ENCODE measurements at places on chromosomes 13 and 19.
A peak's percentile ranks its signal among the peaks of the same experiment; 100 is the strongest.

DNA sequence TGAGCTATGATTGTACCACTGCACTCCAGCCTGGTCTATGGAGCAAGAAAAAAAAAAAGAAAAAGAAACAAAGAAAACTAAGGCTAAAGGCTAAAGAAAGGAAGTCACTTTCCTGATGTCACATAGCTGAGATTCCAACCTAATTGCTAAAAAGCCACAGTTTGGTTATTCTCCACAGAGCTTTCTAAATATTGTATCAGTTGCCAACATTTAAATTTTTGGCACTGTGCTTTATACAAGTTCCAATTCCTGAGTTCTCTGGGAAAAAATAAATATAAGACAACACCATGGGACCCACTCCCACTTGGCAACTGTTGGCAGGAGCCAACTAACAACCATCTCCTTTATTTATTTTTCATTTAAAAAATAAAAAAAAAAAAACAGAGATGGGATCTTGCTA, 11.2 kb upstream of the LYPD3 start:
- DNase-seq, result peak; percentile 87

GRCh38 chr13:94057618-94058186, 421.8 kb downstream of the DCT start:
- DNase-seq, result no peak

- no peak for DNase-seq
Measured at GRCh38 chr19:6733338-6734095, 3.9 kb downstream of the GPR108 start.

DNA sequence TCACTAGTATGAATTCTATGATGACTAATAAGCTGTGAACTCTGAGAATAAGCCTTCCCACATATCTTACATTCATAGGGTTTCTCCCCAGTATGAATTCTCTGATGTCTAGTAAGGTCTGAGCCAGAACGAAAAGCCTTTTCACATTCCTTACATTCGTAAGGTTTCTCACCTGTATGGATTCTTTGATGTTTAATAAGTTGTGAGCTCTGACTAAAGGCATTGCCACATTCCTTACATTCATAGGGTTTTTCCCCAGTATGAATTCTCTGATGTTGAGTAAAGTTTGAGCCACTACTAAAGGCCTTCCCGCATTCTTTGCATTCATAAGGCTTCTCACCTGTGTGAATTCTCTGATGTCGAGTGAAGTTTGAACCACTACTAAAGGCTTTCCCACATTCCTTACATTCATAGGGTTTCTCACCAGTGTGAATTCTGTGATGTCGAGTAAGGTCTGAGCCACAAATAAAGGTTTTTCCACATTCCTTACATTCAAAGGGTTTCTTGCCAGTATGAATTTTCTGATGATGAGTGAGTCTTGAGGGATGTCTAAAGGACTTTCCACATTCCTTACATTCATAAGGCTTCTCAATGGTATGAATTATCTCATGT, 30.7 kb upstream of the ZFP82 start:
- DNase-seq, result no peak

- DNase-seq, result no peak
Measured at GRCh38 chr19:32498648-32499200, 82.3 kb upstream of the PDCD5 start.

DNA sequence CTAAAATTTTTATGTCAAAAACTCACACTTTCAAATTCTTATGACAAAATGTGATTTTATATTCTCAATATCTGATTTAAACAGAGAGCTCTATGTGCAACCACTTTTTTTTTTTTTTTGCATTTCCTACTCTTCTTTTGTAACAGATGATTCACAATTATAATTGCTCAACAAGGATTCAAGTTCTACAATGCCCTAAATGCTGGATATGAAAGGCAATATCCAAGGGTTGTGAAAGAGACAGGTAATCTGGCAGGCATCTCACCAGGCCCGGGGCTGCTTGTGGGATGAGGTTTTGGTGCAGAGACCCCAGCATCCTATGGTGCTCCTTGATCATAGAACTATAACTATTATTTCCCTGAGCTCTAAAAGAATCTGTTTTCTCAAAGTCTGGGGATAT, 363.6 kb upstream of the NBEA start:
- no peak for DNase-seq

- DNase-seq, result no peak
Measured at GRCh38 chr13:105097521-105097920, 1437.9 kb downstream of the EFNB2 start.

DNA sequence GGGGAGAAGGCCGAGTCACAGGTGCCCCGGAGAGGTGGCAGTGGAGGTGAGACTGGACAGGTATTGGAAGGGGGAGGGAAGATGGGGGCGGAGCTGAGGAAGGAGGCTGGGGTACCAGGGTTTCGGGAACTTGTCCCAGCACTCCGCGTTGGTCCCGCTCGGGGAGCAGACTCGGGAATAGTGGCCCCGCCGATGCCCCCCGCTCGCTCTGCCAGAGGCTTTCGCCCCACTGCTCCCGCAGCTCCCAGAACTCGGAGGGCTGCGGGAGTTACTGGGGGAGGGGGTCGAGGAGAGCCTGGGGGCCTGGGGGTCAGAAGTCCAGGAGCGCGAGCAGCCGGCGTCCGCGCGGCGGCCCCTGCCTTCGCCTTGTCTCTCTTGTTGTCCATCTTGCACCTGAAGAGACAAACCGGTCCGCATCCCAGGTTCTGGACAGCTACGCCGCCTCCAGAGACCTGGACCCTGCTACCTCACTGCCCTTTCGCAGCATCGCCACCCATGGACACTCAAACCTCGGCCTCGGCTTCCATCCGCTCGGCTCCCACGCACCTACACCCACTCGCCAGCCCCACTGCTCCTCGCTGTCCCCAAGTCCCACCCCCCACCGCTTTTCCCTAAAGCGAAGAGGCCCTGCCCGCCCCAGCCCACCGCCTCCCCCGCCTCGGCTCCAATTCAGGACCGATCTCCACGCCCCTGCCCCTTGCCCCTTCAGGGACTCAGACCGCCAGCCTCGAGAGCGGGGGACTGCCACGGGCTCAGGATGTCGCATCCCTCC, 700 bp downstream of the PRR36 start:
- DNase-seq, result no peak

- no peak for DNase-seq
Measured at GRCh38 chr19:28401739-28402424, 811.1 kb downstream of the UQCRFS1 start.

DNA sequence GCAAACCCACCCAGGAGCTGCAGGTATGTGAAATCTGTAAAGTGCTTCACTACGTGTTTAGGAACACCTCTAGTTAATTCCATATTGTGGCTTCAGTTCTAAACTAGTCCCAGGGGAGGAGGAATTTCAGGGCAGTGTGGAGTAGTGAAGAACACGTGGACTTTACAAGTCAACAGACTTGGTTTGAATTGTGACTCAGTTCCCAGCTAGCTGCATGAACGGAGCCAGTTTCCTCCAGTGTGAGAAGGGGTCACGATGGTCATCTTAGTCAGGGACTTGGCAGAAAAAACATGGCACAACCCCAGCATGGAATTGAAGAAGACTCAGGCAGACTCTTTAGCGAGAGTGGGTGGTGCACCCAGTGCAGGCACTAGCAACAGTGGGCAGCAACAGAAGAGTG, 175.7 kb upstream of the UBL3 start:
- peak; percentile 84 for DNase-seq

DNA sequence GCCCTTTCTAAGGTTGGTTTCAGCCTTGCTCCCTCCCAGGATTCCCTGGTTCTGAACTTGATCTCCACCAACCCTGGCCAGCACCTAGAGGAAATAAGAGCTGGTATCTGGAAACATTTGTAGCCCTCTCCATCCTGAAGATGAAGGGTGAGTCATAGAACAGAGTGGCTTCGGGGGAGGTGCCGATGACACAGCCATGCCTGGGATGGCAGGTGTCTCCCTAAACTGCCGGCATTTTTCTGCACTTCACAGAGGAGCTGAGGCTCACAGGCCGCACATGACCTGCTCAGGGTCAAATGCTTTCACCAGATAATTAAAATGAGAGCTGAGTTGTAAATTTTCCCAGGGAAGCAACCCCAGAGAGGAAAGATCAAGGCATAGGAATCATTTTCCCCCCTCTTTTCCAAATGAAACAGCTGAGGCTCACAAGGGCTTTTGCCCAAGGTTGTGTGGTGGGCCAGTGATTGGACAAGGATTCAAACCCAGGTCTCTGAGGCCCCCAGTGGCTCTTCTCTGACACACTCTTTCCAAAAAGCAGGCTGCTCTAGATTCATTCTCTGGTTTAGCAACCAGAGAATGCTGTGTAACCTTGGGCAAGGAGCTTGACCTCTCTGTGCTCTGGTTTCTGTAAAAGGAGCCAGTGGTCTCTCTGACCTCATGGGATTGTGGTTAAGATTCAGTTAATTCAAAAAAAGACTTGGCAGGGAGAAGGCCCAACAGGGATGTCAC, 1.2 kb upstream of the SLC25A42 start:
- DNase-seq, result peak; percentile 18

GRCh38 chr13:75339635-75340374, 142.2 kb downstream of the TBC1D4 start:
- no peak for DNase-seq

DNA sequence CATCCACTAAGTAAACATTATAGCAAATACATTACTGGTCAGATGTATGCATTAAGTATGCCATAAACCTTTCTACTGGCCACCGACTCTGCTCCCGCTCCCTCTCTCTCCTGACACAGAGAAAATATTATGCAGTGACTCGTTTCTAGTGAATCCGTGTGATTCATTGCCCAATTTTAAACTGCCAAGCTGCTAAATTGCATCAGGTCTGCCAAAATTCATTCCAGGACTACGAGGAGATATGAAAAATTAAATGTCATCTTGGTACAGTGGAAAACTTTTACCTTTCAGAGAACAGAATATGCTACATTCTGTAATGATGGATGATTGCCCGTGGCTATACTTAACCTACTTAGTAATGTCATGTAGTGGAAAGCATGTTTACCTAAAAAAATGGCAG, 368.8 kb upstream of the TSHZ3 start:
- peak; percentile 56 for DNase-seq

GRCh38 chr13:108833531-108833930, 204.1 kb downstream of the MYO16 start:
- no peak for DNase-seq

DNA sequence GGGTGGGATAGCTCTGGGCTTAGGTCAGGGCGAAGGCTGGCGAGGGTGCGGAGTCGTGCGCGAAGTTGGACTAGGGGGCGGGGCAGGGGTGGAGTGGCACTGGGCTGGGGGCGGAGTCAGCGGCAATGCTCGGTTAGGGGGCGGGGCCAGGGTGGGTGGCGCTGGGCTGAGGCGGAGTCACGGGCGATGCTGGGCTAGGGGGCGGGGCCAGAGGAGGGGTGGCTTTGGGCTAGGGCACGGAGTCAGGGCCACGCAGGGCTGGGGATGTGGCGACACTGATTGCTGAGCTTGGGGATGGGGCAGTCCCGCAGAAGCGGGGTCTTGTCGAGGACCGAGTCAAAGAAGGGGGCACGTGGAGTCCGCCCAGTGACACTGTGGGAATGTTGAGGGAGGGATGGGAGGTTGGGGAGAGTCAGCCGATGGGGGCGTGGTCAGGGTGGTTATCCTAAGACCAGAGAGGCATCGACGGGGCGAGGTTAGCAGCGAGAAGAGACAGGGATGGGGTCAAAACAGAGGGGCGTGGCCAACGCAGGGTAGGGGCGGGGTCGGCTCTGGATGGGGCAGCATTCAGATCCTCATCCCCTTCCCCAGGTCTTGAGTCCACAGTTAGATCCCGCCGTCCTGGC, 8.7 kb downstream of the HOMER3 start:
- peak; percentile 39 for DNase-seq

- DNase-seq, result no peak
Measured at GRCh38 chr19:35736913-35737886, 5.1 kb downstream of the IGFLR1 start.

DNA sequence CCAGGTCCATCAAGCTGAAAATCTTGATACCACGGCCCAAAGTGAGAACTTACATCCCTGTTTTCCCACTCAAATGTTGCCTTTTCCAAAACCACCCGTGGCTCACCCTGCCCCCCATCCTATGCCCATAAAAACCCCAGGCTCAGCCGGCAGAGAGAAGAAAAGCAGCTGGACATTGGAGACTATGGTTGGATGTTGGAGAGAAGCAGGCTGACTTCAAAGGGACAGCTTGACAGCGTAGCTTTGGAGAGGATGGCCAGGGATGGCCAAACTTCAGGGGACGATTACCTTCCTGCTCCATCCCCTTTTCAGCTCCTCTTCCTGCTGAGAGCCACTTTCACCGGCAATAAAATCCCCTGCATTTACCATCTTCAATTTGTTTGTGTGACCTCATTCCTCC, 3.5 kb upstream of the ZNF792 start:
- DNase-seq, result no peak

- DNase-seq, result no peak
Measured at GRCh38 chr19:6015841-6016545, 38.1 kb upstream of the RANBP3 start.

Measured in fibroblast of the aortic adventitia (primary cell).